ENCODE measurements at places on chromosomes 7 and 10.

- no peak for DNase-seq
Observed at GRCh38 chr10:131175891-131176290, 135.6 kb downstream of the TCERG1L start.

DNA sequence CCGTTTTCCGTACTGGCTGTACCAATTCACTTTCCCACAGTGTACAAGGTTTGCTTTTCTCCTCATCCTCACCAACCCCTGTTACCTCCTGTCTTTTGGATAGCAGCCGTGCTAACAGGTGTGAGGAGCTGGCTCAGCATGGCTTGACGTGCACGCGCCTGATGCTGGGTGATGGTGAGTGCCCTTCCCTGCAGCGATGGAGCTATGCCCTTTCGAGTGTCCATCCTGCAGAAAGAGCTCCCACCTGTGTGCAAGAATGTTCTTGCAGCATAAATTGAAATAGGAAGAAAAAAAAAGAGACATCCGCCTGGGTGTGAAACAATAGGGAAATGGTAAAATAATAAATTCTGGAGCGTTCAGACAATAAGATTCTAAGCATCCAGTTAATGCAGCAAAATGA, 9.5 kb upstream of the UBE3C start:
- no peak for DNase-seq

GRCh38 chr7:137878333-137878961, 31.7 kb upstream of the DGKI start:
- DNase-seq = no peak

GRCh38 chr10:58746474-58747185, 234.0 kb downstream of the BICC1 start:
- DNase-seq = no peak

- DNase-seq = peak; percentile 9
Observed at GRCh38 chr7:154744256-154744860, 258.6 kb downstream of the PAXIP1 start.

- DNase-seq = no peak
Observed at GRCh38 chr10:6283655-6284054, 80.9 kb downstream of the PFKFB3 start.

DNA sequence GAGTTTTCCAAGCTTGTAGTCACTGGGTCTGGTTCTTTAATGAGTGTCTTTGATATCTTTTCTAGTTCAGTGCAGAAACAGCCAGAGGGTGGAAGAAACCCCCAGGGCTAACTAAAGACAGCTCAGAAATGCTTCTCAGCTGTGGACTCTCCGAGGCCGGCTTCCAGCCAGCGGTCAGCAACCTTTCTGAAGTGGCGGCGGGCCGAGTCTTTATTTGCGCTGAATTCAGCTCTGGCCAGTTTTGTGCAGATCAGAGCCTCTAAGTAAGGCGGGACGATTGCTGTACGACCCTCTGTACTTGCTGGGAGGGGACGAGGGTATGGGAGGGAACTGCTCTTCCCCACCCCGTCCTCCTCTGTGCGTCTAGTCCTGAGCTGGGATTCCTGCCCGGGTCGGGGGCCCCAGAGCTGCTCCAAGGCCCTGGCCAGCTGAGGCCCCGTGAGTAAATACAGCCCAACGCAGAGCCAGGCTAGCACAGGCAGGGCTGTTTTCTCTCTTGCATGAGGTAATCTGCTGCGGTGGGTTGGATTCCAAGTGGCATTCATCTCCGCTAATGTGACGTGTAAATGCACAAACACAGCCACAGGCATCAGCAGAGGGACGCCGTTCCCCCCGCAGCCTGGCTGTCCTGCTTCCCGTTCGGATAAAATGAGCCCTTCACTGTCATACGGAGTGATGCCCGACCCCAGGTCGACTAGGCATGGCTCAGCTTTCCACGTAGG, 159.8 kb downstream of the PIP4K2A start:
- no peak for DNase-seq

DNA sequence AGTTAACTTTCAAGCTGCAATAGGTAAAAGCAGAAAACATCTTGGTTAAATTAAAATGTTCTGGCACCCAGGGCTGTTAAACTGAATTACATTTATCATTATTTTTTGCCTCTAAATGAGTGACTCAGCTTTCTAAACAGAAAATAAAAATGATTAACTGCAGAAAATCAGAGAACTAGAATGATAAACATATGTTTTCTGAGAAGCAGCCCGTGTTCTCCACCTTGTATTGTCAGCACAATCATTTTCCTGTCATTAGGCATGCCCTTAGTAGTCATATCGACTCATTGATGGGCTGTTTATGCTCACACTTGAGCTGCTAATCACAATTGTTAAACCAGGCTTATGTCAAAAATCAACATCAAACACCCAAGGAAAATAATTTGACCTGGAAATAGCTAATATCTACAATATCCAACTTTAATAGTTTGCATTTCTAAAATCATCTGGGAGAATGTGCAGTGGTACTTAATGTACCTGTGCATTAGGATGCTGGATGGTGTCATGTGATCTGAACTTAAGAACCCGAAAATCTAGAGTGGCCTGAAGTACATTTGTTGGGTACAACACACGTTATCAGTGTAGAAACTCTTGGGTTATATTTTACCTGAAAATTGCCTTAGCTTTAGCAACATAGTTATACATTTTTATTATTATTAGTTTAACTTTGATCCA, 2.3 kb downstream of the MDFIC start:
- no peak for DNase-seq

DNA sequence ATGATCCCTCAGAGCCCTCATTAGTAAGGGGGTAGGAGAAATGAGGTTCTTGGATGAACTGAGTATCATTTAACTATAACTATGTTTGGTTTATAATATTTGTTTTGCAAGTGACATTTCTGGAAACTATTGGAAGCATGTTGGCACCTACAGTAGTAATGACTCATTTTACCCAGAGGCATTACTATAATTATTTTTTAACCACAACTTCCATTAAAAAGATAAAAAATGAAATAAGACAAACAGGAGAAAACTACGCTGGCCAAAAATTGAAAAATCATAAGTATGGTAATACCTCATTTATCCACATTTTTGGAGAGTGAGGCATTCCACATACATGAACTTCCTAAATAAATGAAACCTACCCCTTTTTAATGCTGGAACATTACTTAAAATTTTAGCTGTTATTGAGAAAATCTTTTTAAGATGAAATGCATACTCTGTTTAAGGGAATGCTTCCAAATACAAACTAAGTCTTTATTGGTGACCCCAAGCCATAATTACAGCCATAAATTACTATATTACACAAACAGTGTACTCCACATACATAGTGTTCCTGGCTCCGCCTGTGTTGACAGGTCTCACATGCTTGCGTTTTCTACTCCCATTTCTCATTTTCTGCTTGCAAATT, 84.6 kb upstream of the CAPZA2 start:
- no peak for DNase-seq

GRCh38 chr10:103555712-103556111, 62.2 kb downstream of the NEURL1 start:
- DNase-seq = no peak

DNA sequence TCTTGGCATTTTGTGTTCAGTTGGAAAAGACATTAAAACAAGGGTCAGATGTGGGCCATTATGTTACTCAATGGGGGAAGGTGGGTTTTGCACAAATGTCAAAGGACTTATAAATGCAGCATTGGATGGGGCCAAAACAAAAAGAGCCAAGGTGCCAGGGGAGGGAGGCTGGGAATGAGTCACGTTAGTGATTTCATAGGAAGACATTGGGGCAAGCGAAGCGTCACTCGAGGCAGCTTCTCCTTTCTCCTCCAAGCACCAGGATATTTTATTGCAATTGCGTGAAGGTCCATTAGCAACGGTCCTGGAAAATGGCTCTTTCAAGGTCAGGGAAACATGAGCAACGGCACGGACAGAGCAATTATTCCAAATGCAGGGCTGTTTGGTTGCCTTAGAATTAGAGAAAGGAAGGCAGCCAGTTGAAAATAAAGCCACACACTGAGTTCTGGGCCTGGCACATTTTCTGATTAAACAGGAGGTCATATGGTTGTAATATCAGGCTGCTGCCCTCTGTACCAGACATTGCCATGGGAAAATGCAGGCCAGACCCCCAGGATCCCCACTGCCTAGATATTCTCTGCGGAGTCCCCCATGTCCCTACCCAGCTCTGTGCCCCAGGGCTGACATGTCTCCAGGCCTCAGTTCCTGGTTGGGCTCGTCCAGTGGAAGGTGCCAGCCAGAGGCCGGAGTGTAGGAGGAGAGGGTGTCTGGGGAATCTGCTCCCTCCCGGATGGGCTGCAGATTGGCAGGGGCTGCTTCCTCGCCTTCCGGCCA, 63.3 kb upstream of the NANOS1 start:
- DNase-seq = no peak

DNA sequence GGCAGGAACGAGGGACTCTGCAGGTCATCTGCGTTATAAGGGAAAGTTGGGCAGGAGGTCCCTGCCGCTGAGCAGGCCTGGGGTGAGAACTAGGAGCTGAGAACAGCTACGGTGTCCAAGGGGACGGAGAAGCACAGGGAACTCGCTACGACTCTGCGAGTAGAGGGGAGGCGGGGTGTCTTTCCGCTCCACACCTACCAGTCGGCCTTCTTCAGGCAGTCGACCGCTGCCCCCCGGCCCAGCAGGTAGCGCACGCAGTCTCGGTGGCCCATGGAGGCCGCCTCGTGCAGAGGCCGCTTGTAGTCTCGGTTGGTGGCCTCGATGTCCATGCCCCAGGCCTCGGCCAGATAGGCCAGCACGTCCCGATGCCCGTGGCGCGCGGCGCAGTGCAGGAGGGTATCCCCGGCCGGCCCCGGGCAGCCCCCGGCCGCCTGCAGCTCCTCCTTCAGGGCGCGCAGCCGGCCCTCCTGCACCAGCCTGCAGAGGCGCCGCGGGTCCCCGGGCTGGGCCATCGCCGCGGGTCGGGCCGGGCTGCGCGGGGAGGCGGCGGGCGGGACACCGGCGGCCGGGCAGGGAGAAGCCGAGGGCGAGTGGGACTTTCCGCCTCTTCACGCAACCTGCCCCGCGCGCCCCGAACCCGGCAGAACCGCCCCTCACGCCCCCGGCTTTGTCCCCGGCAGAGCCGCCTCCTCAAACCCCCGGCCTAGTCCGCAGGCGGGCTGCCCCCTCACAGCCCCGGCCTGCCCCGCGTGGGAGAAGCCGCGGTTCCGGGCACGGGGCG, 660 bp downstream of the ANKRD16 start:
- DNase-seq = peak; percentile 47

DNA sequence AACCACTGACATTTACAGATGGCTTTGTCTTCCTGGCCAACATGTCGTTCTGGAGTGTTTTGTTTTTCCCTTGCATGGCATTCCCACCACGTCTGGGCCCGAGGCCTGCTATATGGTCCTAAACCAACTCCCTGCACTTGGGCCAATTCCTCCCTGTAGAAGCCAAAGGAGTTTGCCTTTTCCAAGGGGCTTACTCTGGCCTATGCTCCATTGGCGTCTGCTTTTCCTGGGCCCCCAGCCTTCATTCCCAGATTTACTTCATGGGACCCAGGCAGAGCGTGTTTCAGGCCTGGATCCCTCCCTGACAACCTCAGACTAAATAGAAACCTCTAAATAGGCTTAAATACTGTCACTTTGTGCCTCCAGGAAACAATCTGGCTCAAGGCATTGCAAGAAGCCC, 60.7 kb downstream of the MINDY4 start:
- DNase-seq = no peak

- no peak for DNase-seq
Observed at GRCh38 chr7:31553661-31554081, 39.8 kb downstream of the ITPRID1 start.

DNA sequence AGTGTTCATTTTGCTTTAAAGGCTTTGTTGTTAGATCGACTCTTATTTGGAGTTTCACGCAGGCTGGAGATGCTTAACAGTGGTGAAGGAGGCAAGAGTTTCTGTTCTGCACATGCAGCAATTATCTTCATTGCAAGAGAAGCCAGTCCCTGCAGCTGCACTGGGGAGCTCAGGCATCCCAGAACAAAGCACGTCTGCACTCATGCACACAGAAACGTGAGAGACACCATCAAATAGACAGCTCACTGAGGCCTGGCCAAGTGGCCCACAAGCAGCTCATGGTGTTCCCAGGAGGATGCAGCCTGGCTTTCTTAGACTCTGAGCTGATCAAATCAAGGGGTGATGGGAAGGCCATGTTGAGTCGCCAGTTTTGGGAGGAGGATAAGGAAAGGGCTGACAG, 246.1 kb downstream of the CREB5 start:
- DNase-seq = no peak

- no peak for DNase-seq
Observed at GRCh38 chr7:28354601-28355402, 57.5 kb upstream of the CREB5 start.

DNA sequence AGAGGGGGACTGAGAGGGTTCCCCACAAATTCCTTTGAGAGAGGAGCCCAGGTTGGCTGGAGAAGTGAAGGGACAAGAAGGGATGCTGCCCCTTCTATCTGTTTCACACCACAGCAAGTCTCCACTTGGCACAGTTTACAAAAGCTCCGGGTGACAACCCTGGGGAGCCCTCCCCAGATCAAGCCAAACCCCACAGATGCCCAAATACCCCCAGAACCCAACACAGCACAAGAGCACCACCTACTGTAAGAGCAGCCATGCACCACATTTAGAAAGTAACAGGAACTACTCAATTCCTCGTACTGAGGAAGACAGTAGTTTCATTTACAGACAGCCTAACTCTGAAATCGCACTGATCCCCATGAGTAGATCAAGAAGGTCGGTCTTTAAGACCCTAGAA, 67.8 kb upstream of the ATP6V0A4 start:
- DNase-seq = no peak

- no peak for DNase-seq
Observed at GRCh38 chr7:74294191-74294998, 5.2 kb downstream of the CLIP2 start.

DNA sequence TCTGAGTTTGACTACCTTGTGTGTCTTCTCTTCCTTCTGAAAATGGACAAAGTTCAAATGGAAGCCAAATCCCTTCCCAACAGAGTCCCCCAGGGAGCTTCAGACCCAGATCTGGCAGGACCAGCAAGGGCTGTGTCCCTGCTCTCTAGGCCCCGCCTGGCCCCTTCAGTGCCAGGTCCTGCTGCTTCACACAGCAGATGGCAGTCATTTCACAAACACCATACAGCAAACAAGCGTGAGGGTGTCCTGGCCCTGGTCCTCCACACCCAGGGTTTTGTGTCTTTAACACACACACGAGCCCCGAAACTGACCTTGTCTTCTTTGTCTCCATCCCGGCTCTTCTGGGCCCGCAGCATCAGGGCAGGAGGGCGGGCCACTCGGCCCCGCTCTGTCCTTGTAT, 145.0 kb downstream of the TCERG1L start:
- no peak for DNase-seq

DNA sequence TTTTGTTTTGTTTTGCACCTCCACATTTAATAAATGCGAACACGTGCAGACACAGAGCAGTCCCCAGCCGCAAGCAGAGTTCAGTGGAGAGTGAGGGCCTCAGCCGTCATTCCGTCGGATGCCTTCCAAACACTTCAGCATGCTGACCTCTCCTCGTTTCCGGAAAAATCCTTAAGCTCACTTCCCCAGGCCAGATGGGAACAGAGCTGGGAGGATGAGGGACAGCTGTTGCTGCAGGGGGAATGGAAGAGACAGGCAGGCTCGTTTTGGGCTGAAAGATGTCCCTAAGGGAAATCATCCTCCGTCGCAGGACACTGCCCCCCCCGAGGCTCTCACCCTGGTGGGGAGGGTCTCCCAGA, 17.2 kb upstream of the FGFR2 start:
- DNase-seq = no peak

All from stimulated activated CD4-positive, alpha-beta T cell treated with anti-CD3 and anti-CD28 coated beads, Interleukin-4, amount 100 ng/mL, for 1 hour (primary cell).